Effector CD8-positive, alpha-beta T cell (primary cell): ENCODE measurements at places on chromosomes 2 and 18.

- DNase-seq = no peak
Measured at GRCh38 chr2:148582679-148583511, 61.7 kb upstream of the EPC2 start.

GRCh38 chr18:67733088-67733487 lies 216.6 kb upstream of the DSEL start:
- no peak for DNase-seq

DNA sequence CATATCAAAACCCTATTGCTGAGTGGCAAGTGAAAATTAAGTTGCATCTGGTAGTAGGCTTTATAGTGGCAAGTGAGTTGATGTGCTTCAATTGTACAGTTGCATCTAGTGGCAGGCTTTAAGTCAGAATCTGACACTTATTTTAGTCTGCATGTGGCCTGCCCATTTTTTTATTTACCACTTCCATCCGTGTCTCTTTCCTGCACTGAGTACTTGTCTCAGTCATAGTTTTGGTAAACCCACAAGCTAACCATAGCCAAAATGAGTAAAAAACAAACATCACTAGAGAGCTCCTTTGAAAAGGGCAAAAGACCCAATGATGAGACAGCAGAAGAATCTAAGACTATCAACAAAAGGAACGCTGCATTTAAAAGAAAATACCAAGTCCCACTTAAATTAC lies 96.0 kb upstream of the CRACDL start:
- DNase-seq = no peak

GRCh38 chr2:19711470-19712372 lies 190.1 kb downstream of the TTC32 start:
- no peak for DNase-seq

DNA sequence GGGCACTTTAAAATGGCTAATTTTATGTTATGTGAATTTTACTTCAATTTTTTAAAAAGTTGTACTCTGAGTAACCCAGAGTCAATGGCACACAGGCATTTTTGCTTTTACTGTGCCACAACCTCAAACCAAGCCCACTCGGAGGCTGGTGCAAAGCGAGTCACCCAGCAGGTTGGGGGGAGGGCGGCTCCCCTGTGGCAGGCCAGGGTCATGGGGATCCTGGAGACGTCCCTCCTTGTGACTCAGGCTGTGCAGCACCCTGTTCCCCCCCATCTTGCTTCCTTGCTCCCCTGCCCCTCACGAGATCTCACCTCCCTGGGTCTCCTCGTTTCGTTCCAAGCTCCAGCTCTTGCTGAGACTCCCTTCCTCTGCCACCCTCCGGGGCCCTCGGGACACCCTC lies 58.6 kb downstream of the POMC start:
- no peak for DNase-seq

- no peak for DNase-seq
Measured at GRCh38 chr2:240822280-240822847, 2.3 kb upstream of the KIF1A start.

DNA sequence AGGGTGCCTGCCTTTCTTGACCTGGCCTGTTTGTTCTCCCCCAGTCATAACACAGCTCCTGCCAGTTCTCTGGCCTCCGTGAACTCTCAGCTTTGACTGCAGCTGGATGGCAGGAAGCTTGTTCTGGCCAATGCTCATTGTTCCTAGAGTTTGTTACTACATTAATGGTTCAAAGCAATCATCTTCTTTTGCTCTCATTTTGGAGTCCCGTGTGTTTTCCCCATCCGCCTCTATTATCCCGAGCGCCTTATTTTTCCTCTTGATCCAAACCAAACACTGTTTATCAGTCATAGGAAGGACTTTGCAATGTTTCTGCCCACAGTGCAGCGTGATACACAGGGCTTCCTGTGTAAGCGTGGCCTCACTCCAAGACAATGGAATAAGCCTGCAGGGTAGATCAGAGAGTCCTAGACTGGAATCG lies 184.3 kb upstream of the APCDD1 start:
- DNase-seq = no peak

DNA sequence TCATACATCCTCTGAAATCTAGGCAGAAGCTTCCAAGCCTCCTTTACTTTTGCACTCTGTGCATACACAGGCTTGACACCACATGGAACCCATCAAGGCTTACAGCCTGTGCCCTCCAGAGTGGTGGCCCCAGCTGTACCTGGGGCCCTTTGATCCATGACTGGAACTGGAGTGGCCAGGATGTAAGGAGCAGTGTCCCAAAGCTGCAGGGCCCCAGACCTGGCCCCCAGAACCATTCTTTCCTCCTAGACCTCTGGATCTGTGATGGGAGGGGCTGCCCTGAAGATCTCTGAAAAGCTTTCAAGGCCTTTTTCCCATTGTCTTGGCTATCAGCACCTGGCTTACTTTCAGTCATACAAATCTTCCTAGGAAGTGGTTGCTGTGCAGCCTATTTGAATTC lies 63.1 kb upstream of the NOL4 start:
- no peak for DNase-seq

- no peak for DNase-seq
Measured at GRCh38 chr18:10131081-10131459, 217.3 kb downstream of the VAPA start.
